ENCODE measurements at places on chromosomes 2 and 18.
A peak's percentile ranks its signal among the peaks of the same experiment; 100 is the strongest.

DNA sequence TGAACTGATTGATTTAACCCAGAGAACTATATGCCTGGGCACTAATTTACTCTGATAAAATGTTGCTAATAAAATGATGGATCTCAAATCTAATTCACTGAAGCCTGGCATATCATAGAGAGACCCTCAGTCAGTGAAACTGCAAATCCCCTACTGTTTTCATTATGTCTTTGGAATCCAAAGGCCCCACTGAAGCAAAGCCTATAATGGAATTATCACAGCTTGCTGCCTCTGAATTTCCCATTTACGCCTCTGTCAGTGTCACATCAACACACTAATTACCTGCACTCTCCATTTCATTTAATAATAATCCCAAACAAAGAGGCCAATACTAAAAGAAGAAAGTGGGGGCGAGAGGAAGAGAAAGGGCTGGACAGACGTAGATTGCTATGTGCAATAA lies 470.9 kb downstream of the MBD2 start:
- no peak for DNase-seq

DNA sequence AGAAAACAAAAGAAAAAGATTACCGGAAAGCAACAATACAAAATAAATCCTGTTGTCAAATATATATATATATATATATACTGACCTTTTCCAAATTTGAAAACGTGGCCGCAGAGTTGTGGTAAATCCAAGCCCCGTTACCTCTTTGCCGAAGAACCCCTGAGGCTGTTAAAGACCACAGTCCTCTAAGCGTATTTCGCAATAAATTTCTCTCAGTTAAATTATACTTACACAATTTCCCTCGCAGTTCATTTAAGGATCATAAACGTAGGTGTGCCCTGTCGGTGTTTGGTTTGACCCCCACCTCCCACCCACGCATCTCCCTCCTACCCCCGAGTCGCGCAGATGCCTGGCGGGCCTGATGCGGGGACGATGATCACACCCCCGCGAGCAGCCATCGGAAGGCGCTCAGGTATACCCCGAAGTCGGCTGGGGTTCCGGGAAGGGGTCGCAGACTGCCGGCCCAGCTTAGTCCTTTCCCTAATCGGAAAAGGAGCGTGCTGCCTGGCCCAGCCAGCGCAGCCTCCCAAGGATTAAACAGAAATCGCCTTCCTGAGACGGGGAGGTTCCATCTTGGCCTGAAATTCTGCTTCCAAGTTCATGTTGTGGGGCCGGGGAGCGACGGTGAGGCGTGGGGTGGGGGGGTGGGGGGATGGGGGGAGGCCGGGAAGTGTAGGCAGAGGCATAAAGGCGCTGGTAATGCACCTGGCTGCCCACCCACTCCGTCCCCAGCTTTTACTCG lies 2.9 kb upstream of the MEIS1 start:
- no peak for DNase-seq

DNA sequence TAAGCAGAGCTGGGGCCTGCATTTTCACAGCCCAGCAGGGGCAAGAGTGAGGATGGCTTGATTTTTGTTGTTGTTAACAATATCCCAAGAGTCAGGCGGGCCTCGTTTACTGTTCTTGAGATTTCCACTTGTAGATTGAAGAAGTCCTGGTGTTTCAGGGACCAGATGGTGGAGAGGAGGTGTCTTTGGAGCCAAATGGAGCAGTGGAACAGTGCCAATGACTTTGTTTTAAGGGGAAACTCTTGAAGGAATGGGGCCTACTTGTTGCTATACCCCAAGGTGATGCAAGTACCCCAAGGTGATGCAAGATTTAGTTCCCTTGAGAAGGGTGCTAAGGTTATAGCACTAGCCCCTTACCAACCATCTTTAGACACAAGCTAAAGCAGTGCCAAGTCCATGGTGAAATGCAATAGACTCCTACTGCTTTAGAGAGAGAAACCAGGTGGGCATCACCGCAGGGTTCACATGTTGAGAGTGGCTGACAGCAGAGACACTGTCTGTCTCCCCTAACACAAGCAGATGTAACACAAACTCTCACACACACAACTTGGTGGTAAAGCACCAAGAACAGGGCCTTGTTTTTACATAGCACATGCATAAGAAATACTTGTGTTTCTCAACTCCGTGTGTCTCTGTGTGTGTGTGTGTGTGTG lies 44.0 kb downstream of the HK2 start:
- no peak for DNase-seq

DNA sequence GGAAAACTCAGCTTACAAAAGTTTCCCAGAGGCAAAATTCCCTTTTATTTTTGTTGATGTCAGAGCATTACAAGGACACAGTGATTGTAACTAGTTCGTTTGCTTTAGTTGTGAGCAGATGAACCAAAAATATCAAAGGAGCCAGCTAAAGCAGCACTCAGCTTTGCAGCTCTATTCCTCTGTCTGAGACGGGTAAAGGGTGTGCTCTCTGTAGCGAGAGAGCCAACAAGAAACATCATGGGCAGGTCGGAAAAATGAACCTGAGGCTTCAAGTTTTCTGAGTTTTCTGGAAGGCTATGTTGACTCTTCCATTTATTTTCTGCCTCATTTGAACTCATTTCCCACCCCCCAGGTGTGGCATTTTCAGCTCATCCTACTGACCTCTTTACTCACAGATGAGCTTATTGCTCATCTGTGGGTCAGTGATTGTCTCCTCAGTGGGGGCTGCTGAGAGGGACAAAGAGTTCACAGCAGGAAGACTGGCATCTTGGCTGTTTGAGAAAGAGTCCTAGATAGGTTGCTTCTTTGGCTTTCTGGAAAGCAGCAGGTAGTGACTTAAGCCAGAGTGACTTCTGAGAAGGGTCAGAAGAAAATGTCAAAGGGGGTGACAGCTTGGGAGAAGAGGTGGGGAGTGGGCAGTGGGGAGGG lies 66.6 kb upstream of the EPC2 start:
- DNase-seq, result no peak

- DNase-seq, result peak; percentile 43
Measured at GRCh38 chr2:237662671-237663093, 35.3 kb downstream of the LRRFIP1 start.

GRCh38 chr2:10880586-10881321 lies 31.0 kb upstream of the KCNF1 start:
- no peak for DNase-seq

DNA sequence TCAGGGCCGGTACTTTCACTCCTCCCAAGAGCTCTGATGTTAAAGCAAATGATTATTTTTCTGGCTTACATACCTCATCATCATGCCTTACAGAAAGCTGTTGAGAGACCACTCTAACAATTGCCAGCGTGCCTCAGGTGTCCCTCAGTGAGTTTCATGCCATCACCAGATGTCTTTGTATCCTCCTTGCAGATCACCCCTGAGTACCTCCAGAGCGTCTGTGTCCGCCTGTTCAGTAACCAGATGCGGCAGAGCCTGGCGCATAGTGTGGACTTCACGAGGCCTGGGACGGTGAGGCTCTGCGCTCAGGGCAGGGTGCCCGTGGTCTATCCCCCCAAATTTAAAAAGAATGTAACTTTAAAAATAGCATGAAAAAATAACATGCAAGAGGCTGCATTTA lies 41.3 kb downstream of the ARMC9 start:
- no peak for DNase-seq

- DNase-seq, result peak; percentile 34
Measured at GRCh38 chr2:6866275-6866671, 566 bp upstream of the CMPK2 start.

DNA sequence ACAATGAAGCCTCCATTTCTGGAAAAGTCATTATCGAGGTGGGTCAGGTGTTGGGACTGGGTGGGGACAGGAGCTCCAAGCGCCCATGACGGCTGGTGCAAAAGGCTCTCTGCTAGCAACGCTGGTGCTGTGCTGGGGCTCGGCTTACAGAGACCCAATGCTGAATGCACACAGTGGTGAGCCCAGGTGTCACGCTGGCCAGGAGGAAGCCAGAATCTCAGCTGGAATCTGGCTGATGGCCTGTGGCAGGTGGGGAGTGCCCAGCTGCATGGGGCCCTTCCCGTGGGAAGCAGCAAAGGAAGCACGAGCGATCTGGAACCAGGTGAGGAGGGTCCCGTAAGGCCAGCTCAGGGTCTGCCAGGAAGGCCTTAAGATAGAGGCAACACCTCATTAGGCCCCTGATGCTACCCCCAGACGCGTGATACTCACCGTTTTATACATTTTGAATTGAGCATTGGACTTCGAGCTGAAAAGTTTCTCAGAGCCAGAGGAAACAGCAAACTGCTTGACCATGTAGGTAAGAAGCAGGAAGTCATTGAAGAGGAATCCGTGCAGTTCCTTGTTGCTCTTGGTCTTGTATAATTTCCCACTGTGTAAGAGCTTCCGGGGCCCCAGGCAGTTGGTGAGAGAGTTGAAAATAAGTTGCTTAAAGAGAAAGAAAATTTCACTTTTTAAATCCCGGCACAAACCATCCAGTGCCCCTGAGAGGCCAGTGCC lies 34.7 kb downstream of the FAM228A start:
- no peak for DNase-seq

- peak; percentile 3 for DNase-seq
Measured at GRCh38 chr2:240563951-240564560, 3.9 kb downstream of the DUSP28 start.

GRCh38 chr2:176128982-176129796 lies at the start of gene HOXD8:
HOXD8 (plus strand) TSS chr2:176129705; CDS start chr2:176130367, 662 bp downstream.
- DNase-seq, result peak; percentile 44

DNA sequence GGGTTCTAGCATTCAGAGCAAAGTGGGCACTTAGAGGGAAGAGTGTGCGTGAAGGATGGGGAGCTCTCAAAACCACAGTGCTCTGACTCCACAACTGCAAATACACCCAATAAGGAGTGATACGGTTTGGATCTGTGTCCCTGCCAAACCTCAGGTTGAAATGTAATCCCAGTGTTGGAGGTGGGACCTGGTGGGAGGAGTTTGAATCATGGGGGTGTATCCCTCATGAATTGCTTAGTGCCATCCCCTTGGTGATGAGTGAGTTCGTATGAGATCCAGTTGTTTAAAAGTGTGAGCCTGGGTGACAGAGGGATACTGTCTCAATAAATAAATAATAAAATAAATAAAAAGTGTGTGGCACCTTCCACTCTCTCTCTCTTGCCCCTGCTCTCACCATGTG lies 50.3 kb upstream of the CCDC85A start:
- no peak for DNase-seq

- DNase-seq, result no peak
Measured at GRCh38 chr2:222239091-222239490, 59.7 kb downstream of the PAX3 start.

GRCh38 chr2:199663157-199663556 lies 187.8 kb downstream of the FTCDNL1 start:
- DNase-seq, result no peak

DNA sequence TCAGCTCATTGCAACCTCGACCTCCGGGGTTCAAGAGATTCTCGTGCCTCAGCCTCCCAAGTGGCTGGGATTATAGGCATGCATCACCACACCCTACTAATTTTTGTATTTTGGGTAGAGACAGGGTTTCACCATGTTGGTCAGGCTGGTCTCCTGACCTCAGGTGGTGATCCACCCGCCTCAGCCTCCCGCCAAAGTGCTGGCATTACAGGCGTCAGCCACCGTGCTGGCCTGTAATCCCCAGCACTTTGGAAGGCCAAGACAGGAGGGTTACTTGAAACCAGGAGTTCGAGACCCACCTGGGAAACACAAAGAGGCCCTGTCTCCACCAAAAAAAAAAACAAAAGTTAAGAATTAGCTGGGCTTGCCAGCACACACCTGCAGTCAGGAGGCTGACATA lies 18.5 kb downstream of the USP34 start:
- DNase-seq, result no peak

GRCh38 chr2:47062681-47063537 lies 92.2 kb downstream of the STPG4 start:
- no peak for DNase-seq

DNA sequence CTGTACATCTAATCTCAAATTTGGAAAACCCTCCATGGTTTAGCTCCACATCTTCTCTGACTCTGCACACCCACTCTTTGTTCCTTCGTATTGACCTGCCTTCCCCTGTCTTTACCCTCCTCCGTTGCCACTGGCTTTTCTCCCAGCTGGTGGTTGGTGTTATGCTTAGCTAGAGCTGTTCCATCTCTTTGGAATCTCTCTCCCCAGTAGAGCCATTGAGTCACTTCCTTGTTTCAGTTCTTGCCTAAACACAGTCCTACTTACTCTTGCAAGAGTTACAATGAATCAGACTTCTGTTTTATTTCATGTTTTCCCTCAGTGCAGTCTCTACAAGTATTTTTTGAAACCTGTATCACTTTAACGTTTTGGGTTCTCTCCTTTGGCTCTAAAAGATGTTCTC lies 263.9 kb downstream of the LTBP1 start:
- no peak for DNase-seq

DNA sequence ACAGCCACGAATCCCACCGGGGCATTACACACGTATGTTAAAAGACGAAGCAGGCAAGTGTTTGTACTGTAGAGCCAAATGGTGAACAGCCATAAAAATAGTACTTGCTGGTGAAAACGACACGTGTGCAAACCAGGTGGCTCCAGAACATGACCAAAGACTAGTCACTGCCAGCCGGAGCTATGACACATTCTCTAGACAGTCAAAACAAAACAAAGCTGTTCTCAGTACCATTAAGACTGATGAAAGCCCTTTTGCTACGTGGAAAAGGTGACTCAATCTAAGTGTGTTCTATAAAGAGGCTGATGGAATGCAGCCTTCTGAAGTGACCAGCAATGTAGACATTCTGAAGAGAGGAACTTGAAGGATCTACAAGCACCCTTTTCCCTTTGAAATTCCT lies 367.7 kb upstream of the NETO1 start:
- DNase-seq, result peak; percentile 3

DNA sequence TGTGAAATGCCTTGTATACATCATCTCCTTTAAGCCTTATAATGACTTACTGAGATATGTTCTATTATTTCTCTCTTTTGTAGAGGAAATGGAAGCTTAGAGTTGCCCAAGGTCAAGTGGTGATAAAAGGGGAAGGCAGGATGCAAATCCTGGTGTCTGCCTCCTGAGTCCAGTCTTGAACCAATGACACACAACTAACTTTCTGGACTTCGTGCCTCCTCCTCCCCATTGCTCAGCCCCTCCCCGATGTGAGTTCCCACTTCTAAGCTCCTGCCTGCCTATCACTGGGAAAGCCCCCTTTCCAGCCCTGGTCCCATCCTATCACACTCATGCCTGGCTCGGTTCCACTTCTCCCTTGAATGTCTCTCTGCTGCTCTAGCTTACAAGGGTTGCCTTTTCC lies 6.9 kb upstream of the CTIF start:
- no peak for DNase-seq

GRCh38 chr2:128420776-128421175 lies 102.1 kb upstream of the HS6ST1 start:
- DNase-seq, result no peak

GRCh38 chr2:179619947-179620467 lies 241.4 kb downstream of the ZNF385B start:
- no peak for DNase-seq

All from activated T-cell treated with anti-CD3 and anti-CD28 coated beads, Interleukin-2, amount 50 U/mL, for 72 hours (primary cell).